Occipital lobe (tissue), 3 donors: ENCODE measurements at places on chromosomes 11 and 22.

GRCh38 chr11:1022411-1022810 lies 14.1 kb downstream of the MUC6 start:
- no peak for DNase-seq

DNA sequence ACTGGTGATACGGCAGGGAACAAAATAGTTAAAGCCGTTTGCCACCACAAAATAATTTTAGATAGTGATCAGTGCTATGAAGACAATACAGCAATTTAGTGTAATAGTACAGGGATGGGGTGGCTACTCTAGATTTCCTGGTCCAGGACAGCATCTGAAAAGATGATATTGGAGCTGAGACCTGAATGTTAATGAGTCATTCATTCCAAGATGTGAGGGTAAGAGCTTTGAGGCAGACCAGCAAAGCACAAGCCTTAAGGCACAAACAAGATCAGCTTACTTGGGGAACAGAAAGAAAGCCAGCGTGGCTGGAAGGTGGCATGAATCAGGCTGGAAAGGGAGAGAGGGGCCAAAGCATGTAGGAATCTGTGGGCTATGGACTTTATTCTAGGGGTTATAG lies 132.3 kb downstream of the TRIM44 start:
- no peak for DNase-seq

- DNase-seq = no peak
Observed at GRCh38 chr22:23841736-23842445, 3.1 kb upstream of the DERL3 start.

DNA sequence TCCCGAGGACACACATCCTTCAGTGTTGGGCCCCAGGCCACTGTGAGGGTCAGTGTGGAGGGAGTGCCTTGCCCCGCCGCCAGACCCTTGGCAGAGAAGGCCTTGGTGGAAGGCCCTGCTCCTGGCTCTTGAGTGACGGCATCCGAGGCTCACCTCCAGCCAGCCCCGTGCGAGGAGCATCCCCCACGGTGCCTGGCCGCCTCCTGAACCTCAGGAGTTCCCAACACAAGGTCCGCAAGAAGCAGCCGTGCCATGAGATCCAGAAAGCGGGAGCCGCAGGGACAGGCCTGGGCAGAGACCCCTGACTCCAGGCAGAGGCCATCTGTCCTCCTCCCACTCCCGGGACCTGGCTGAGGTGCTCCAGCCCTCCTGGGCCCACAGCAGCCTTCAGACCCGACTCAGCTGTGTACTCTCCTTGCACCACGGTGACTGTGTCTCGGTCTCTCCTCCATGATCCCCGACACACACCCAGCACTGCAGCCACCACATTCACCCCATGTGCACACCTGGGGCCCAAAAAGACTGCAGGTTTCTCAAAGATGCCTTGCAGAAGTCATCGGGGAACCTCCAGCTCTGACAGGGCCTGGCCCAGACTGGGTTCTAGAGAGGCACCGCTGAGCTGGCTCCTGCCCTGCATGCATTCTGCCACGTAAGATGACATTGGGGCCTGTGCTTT lies 870.2 kb downstream of the BRD1 start:
- DNase-seq = no peak

GRCh38 chr11:130170345-130170744 lies 10.8 kb downstream of the ST14 start:
- no peak for DNase-seq
